ENCODE measurements at places on chromosomes 1 and 21. TPM values are rescaled to one million over a fixed set of nuclear protein-coding genes. Genes with fewer than 3 reads are reported as not detected.

Gene ATP1A2
- 1.2 TPM for total RNA-seq

Gene EXO1
- total RNA-seq = 10.0 TPM

Gene OLFML3
- 98.8 TPM for total RNA-seq

Gene RUSC1
- 45.5 TPM for total RNA-seq

Gene MYCL
- total RNA-seq = 0.40 TPM

Gene DTL
- 0.73 TPM for total RNA-seq

Gene SAMSN1
- 1.5 TPM for total RNA-seq

Gene TMOD4
- total RNA-seq = 0.26 TPM

Gene SELENBP1
- total RNA-seq = 108 TPM

Gene SPRR4
- total RNA-seq = not detected

Gene ST6GALNAC3
- total RNA-seq = 22.1 TPM

Gene CAPN8
- not detected for total RNA-seq

Gene RAB7B
- total RNA-seq = 10.2 TPM

Gene FMO4
- total RNA-seq = 4.0 TPM

Gene SERTAD4
- 8.8 TPM for total RNA-seq

Gene HSF2BP
- 0.29 TPM for total RNA-seq

Gene NUAK2
- 1.5 TPM for total RNA-seq

Gene KIF21B
- 11.3 TPM for total RNA-seq

Gene MAB21L3
- total RNA-seq = not detected

Gene MX2
- total RNA-seq = 9.7 TPM

Gene PLA2G4A
- total RNA-seq = 8.7 TPM

Gene TENT5C
- 22.1 TPM for total RNA-seq

Gene RNF223
- not detected for total RNA-seq

Gene AMY2B
- total RNA-seq = 46.5 TPM

Gene ANGPTL3
- not detected for total RNA-seq

Gene OR2M3
- total RNA-seq = not detected

Gene NBPF10
- total RNA-seq = 4.0 TPM

Gene ZMYND12
- not detected for total RNA-seq

Gene FCAMR
- not detected for total RNA-seq

Gene C4BPB
- not detected for total RNA-seq

Gene RXFP4
- not detected for total RNA-seq

Gene C1orf141
- total RNA-seq = not detected

Gene GRIK3
- total RNA-seq = not detected

Gene IGSF5
- not detected for total RNA-seq

Gene C1orf116
- 0.62 TPM for total RNA-seq

Gene RGSL1
- not detected for total RNA-seq

Gene KRTAP13-3
- not detected for total RNA-seq

Gene CLEC20A
- not detected for total RNA-seq

Gene IFNGR2
- total RNA-seq = 53.5 TPM

Gene KLHDC8A
- total RNA-seq = not detected

Gene PTGER3
- 132 TPM for total RNA-seq

Gene RABGGTB
- 86.8 TPM for total RNA-seq

Gene MAN1C1
- 31.1 TPM for total RNA-seq

Gene GSTM1
- total RNA-seq = not detected

Gene APCS
- total RNA-seq = not detected

Gene GABRD
- total RNA-seq = not detected

Gene FCER1A
- total RNA-seq = 0.76 TPM

Gene KRTAP21-2
- not detected for total RNA-seq

Gene INKA2
- not detected for total RNA-seq

Gene KRTAP11-1
- total RNA-seq = not detected

Gene APH1A
- total RNA-seq = 95.3 TPM

Gene LCE1E
- total RNA-seq = not detected

Gene TMEM79
- total RNA-seq = 2.4 TPM

Gene SMIM34
- total RNA-seq = not detected
